ENCODE measurements at places on chromosomes 2 and 18.

- no peak for DNase-seq
Observed at GRCh38 chr2:115652652-115653051, 1210.2 kb downstream of the DPP10 start.

DNA sequence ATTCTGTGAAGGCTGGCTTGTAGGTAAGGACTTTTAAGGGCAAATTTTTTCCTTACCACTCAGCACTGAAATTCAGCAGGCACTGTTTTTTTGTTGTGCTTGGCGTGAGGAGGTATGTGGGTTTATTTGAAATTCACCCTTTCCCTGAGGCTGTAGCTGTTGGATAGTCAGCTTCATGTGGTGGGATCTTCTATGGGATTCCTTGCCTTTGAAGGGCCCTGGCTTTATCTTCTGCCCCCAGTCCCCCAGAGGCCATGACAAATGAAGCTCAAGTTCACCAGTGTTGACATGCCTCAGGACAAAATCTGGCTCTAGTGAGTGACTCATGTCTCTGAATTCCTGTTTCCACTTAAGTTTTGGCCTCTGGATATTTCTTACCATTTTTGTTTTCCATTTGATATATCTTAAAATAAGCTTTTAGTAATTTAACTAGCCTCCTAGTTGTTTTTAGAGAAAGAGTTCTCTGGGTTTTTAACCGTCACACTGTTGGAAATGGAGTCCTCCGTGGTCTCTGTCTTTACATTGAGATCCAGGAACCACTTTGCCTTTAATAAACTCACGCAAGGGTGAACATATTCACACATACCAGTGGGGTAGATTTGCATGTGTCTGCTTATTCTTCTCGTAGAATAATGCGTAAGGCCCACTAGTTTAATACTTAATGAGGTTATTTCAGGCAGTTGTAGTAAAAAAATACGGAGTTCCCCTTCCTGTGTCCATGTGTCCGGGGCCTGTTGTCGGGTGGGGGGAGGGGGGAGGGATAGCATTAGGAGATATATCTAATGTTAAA is 211.1 kb upstream of the FAM98A start:
- DNase-seq, result peak; percentile 41

DNA sequence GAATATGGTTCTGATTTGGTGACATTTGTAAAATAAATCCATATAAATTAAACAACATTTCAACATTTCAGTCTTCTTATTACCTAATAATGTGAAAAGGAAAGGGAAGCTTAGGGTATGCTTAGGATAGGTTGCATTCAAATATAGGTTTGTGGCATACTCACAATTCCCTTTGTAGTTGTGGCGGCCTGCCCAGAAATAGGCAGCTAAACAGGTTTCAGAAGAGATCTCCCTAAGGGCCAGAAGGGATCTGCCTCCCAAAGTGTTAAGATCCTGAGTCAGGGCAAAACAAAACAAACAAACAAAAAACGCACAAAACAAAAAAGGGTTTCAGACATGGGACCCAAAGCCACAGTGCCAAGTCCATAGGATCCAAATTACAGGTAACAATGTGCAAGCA is 41.4 kb upstream of the TCF7L1 start:
- no peak for DNase-seq

DNA sequence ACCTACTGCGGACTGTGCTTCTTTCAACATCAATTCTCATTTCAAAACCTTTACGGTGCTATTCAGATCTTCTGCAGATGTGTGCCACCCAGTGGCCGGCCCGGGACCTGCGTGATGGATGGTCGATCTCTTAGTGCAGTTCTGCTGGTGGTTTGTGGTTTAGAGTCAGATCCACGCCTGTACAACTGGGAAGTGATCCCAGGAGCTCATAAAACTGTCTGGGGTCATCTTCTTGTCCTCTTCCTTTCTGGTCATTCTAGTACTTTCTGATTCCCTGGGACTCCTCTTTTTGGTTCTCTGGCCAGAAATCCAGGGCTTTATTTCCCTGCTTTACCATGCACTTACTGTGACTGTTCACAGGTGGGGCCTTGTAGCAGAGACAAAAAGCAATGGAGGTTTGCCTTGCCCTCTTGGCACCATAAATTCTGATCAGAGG is 15.8 kb upstream of the SELENOI start:
- peak; percentile 83 for DNase-seq

DNA sequence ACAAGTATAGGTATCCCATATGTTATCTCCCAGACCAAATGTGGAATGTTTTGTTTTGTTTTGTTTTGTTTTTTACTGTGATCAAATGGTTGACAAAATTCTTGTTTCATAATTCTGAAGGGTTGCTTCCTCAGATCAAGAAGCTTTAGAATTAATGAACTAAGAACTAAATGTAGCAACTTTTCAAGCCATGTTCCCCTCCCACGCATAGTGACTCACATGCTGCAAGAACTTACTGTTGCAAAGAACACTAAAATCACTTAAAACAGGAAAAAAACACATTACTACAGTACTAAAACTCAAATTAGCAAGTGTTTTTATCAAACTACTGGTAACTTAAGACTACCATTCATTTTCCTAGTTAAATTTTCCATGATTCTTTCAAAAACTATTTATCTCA is 30.6 kb downstream of the HNRNPLL start:
- DNase-seq, result peak; percentile 25

DNA sequence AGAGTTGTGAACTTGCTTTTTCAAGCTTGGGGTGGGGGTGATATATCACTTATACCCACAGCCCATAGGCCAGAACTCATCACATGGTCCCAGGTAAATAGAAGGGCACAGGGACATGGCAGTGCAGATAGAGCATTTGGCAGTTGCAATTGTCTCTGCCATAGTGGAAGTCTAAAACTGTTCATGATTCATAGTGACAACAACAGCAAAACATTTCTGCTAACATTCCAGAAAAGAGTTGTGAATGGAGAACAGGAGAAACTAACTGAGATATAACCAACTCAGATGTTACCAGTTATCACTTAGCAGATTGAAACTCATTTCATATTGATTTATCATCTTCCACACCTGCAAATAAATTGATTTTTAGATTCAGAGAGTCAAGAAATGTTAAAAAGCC is 278.6 kb upstream of the KYNU start:
- DNase-seq, result no peak

DNA sequence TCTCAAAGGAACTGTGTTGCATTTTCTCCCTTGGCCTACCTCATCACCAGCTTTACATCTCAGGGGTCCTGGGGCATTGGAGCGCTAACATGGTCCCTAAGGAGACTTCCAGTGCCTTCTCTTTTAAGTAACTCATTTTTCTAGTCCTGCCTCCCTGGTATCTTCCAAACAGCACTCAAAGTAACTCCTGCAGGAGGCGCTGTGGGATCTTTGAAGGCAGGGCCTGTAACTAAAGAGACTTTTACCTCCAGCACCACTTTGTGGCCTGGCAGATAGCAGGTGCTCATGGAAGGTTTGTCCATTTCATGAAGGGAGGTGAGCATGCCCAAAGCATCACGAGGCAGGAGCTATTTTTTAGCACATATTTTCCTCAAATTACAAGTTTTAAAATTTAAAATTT is 411.0 kb upstream of the GYPC start:
- DNase-seq, result no peak

- no peak for DNase-seq
Observed at GRCh38 chr18:12774982-12775381, 72.1 kb downstream of the PSMG2 start.

- peak; percentile 59 for DNase-seq
Observed at GRCh38 chr2:74147727-74148456, at the start of gene BOLA3. Gene BOLA3 (minus strand): TSS chr2:74147912. CDS start chr2:74147874, 38 bp downstream.

DNA sequence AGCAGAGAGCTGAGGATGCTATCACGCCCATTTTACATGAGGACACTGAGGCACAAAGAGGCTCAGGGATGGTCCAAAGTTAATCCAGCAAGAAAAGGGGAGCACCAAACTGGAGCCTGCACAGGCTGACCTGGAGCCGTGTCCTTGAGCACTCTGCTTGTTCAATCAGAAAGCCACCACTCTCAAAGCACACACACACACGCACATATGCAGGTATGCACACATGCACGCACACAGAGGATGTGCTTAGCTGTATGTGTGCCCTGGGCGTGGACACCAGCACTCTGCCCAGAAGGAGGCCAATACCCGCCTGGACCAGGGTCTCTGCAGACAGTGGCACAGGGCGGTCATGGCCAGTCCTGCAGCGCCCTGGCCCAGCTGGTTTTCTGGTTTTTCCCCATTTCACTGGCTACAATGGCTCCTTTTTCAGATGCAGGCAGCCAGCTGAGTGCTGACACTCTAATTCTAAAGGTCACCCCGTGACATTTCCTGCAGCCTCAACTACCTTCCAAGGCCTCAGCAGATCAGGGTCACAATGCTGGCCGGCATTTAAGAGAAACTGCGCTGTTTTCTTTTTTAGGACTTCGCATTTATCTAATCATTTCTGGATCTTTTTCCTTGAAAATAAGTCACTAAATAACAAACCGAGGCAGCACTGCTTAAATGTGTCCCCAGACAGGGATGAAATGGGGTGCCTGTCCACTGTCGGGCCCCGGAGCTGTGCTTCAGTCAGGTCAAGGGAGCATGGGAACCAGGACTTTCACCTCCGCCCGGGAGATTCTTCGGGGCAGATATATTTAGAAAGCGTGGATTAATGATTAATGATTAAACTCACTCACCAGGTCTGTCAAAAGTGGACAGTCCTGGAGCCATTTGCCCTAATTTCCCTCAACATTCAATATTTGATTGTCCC is 104.5 kb downstream of the HDAC4 start:
- no peak for DNase-seq

- DNase-seq, result no peak
Observed at GRCh38 chr18:59576541-59577385, 120.5 kb downstream of the CCBE1 start.

- no peak for DNase-seq
Observed at GRCh38 chr2:72181616-72182015, 34.0 kb upstream of the CYP26B1 start.

- no peak for DNase-seq
Observed at GRCh38 chr2:24380820-24381219, 20.5 kb upstream of the ITSN2 start.

DNA sequence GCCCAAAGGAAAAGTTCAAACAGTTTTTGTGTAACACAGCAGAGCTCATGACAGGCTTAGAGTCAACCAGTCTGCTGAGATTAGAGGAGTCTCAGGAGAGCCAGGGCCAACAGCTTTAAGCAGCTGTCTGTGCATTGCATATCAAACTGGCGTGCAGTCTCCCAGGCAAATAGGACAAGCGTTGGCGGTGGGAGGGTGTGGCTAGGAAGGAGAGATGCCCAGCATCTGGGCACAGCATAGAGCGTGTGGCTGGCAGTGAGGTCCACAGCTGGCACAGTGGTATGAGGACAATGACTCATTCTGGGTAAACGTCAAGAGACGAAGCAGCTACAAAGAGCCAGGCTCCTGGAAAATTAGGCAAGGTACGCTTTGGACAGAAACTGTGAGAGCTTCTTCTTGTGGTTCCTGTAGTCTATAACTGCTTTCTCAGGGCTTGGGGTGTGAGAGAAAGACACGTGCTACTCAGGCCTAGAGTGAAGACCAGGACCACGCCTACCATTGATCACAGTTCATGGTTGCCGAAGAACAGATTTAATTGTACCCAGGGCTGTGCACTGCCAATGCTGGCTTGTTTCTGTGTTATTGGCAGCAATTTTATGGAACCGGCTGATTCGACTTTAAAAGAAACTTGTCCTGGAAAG is 14.8 kb downstream of the ZAP70 start:
- DNase-seq, result no peak
